Ureter (tissue), 1 donor: ENCODE measurements at places on chromosomes 4 and X. TPM values are rescaled to one million over a fixed set of nuclear protein-coding genes. Genes with fewer than 3 reads are reported as not detected.
A peak's percentile ranks its signal among the peaks of the same experiment; 100 is the strongest.

GRCh38 chr4:55754754-55755350 is 64.7 kb upstream of the EXOC1L start:
- DNase-seq: no peak

GRCh38 chr4:140679576-140679975 is 76.6 kb downstream of the TBC1D9 start:
- DNase-seq: no peak

DNA sequence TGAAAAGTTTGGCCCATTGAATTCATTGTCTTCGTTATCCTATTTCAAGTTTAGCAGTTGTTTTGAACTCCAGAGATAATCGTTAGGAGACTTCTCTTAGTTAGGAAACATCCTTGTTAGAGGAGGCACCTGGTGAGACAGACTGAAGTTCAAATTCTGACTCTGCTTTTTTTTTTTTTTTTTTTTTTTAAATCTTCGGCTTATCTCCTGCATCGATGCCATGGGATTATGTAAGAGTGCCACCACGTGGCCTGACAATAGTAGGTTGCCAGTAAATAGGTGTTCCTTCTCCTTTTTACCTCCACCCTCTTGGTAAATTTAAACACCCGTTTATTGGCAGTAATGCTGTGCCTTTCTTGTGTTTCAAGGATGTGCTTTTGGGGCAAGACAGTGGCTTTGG is 149.3 kb downstream of the SOWAHB start:
- DNase-seq: no peak

DNA sequence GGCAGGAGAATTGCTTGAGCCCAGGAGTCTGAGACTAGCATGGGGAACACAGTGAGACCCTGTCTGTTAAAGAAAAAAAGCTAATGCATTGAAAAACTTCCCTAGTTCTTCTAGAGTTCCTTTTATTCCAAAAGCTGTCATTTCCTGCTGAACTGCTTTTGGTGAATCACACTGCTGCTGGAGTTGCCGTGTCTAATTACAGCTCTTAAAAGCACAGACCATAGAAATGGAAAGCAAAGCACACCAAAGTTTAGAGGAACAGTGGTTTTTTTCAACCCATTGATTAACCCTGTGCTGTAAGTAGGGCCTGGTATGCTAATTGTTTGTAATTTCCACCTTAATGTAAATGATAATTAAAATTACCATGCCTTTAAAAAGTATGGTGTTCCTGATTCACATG is 52.4 kb downstream of the SEPTIN11 start:
- no peak for DNase-seq

DNA sequence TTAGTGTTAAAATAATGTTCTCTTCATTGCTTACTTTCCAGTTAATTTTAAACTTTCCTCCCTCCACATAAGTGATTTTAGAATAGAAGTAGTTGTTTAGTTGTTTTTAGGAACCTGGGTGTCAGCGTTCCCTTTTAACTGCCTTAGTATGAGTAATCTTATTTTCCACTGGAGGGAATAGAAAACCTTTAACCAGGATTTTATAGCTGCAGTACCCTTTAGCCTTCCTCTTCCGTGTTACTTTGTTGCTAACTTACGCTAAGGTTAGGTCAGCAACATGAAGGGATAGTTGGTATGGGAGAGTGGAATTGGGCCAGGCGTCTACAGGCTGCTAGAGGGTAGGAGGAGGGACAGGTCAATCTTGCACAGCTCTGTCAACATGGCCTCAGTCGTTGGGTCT is 31.5 kb downstream of the SMS start:
- DNase-seq: no peak

- no peak for DNase-seq
Observed at GRCh38 chr4:187370918-187371317, 624.7 kb upstream of the ZFP42 start.

- no peak for DNase-seq
Observed at GRCh38 chr4:78441756-78442155, 109.8 kb upstream of the ANXA3 start.

GRCh38 chrX:23505531-23506303 is 161.6 kb upstream of the PRDX4 start:
- DNase-seq: no peak

GRCh38 chr4:2333916-2334644 is 72.2 kb upstream of the MXD4 start:
- DNase-seq: peak; percentile 34

- DNase-seq: no peak
Observed at GRCh38 chr4:17657090-17657489, 42.6 kb downstream of the MED28 start.

DNA sequence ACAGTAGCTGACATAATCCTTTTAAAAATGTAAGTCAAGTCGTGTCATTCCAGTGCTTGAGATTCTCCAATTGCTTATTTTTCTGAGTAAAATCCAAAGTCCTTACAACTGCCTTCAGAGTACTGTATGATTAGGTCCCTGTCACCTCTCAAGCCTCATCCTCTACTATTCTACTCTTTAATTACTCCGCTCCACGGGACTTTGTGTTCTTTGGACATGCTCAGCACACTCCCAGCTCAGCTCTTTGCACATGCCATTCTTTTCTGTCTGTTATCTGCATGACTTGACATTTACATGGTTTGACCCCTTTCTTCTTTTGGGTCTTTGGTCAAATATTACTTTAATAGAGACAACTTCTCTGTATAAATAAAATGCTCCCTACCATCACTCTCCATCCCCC is 15.1 kb downstream of the FAM47E start:
- DNase-seq: no peak

DNA sequence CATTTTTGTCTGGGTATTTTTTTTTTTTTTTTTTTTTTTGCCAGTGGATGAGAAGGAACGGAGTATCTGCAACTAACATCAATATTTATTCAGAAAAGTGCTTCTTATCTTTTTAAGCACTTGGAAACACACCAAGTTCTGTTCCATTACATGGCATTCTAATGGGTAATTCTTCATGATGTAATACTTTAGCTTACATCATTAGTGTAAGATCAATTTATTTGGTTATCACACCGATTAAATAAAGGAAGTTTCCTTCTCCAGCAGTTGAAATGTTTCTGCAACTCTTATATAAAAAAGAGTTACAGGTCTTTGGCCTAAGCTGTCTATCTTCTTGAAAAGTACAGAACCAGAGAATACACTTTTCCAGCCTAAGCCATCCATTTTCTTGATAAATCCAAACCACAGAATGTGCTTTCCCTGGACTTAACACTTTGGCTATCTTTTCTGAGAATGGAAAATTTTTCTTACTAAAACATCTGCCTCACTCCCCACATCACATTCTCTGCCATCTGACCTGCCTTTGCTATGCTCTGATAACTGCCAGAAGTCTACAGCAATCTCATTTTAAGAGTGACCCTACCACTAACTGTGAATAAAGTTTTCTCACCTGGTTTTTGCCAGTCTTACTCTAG is 191.9 kb upstream of the MAB21L2 start:
- no peak for DNase-seq

DNA sequence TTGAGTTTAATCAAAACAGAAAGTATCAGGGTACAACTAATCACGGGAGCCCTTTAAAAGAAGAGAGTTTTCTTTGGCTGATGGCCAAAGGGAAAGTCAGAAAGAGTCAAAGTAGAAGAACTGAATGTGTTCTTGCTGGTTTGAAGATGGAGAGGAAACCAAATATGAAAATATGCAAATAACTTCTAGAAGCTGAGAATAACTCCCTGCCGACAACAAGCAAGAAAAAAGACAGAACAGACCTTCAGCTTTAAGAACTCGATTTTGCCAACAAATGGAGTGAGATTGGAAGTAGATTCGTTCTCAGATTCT is 903.8 kb downstream of the STIM2 start:
- no peak for DNase-seq

GRCh38 chrX:16836371-16836770 is 33.8 kb downstream of the RBBP7 start:
- DNase-seq: peak; percentile 47

GRCh38 chr4:111678908-111679307 is 466.3 kb upstream of the FAM241A start:
- no peak for DNase-seq

DNA sequence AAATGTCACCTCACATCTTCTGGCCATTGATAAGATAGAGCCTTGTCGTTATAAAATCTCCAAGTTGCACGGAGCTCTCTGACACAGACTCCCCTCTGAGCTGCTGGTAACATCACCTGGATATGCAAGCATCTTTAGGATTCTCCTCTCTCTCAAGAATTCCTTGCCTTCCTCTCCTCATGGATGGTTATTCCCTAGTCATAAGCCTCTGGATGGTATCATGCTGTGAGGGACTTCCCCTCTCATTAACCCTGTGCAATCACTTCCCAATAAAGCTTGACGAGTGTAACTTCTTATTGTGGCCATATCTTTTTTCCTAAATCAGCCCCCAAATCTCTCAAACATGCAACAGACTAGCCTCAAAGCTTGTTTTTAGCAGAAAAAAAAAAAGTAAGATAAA is 1057.0 kb upstream of the SLIT2 start:
- DNase-seq: no peak

GRCh38 chr4:93199492-93199891 is 629.1 kb upstream of the ATOH1 start:
- DNase-seq: no peak

DNA sequence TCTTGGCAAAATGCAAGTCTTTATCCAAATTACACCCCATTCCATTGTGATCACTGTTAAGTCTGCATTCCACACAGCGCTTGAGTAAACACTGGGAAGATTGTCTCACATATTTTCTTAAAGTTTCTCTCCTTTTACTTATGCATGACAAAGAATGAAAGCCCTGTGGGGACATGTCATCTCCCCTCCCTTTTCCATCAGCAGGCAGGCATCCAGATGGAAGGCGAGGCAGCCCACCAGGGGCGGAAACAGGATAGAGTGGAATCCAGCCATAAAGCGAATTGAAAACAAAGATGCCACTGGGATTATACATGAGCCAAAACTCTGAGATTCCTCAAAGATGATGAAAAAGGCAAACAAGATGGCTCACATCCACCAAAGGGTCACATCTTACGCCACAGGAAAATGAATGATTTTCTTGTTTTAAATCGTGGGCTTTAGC is 78.2 kb downstream of the AFAP1 start:
- no peak for DNase-seq

GRCh38 chrX:115625572-115626301 is 64.8 kb downstream of the PLS3 start:
- no peak for DNase-seq

- no peak for DNase-seq
Observed at GRCh38 chrX:78517124-78517523, 142.0 kb downstream of the RTL3 start.

- DNase-seq: no peak
Observed at GRCh38 chrX:47707031-47707780, 48.2 kb upstream of the UXT start.

DNA sequence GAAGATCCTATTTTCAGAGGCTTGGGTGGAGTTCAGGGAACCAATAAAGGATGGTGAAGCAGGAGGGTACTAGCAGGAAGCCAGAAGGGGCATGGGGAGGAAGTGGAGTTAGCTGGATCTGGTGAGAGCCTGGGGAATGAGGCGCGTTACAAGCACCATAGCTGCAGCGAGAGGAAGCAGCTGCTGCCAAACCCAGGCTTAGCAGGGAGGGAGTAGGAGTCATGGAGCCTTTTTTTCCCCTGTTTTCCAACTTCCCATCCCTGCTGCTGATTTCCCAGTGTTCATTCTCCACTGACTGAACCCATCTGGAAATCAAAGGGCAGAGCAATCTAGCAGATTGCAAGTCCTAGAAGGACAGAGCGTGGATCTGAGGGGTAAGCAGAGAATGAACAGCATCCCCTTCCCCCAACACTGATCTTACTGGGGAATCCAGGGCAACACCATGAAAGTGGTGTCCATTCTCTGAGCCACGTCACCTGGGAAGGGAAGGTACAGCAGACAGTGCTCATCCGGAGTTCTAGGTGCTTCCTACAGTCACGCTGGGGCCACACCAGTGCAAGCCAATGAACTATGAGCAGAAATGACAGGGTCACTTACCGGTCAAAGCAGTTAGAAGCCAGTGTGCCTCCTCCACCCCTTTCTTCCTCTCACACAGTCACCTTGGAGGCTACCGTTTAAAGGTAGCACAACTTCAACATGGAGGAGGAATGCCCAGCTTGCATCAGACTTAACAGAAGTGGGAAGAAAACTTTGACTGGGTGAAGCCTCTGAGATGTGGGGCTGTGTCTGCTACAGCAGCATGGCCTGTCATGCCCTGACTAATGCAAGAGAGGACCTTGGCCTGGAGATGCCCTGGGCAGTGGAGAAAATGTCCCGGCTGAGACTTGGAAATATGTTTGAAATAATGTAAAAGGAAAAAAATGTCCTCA is 36.7 kb downstream of the SMIM20 start:
- DNase-seq: no peak

- no peak for DNase-seq
Observed at GRCh38 chr4:184616633-184617551, 32.4 kb downstream of the CASP3 start.

- DNase-seq: no peak
Observed at GRCh38 chr4:172698256-172698655, 470.4 kb upstream of the GALNT7 start.

GRCh38 chrX:96556886-96557285 is 127.8 kb upstream of the DIAPH2 start:
- no peak for DNase-seq

DNA sequence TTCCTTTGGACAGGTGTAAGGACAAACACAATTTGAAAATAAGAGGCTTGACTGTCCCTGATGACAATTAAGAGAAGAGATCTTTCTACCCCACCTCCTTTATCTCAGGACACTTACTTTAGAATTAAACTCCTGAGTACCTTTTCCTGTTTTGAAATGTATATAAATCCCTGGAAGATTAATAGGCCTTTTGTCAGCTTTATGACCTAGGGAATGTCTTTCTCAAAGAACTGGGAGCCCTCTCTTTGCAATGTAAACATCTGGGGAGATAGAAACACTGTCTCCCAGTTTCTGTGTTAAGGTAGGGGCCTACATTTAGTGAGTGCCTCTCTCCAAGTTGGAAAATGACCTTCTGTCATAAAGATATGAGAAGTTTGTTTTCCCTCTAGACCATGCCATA is 31.7 kb downstream of the AGA start:
- no peak for DNase-seq

DNA sequence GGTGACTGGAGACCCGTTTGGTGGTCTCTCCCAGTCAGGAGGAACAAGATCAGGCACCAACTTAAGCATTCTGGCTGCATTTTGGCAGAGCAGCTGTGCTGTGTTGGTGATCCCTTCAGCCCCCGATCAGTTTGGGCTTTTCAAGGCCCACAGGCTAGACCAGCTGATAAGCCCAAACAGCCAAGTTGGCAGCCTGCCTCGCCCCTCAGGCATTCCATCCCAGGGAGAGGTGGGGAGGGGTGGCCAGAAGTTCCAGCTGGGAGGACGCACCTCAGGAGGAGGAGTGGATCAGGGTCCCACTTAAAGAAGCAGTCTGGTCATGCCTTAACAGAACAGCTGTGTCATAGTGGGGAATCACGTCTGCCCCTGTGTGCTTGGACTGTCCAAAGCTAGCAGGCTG is 105.8 kb downstream of the CHIC1 start:
- no peak for DNase-seq

Gene GATB
- 17.5 TPM for total RNA-seq

Gene TMEM175
- 39.1 TPM for total RNA-seq

Gene AADAT
- 9.1 TPM for total RNA-seq

Gene GATA1
- total RNA-seq: not detected

Gene ZFP92
- 1.1 TPM for total RNA-seq

Gene PCSK1N
- 4.5 TPM for total RNA-seq

Gene TLR7
- 1.0 TPM for total RNA-seq

Gene FAM156B
- total RNA-seq: 34.3 TPM

Gene TBCK
- total RNA-seq: 64.5 TPM

Gene XK
- 4.9 TPM for total RNA-seq

Gene CSAG1
- not detected for total RNA-seq

Gene ARHGAP24
- 11.2 TPM for total RNA-seq

Gene SPANXA1
- not detected for total RNA-seq

Gene COX7B2
- not detected for total RNA-seq

Gene PRKG2
- 4.7 TPM for total RNA-seq

Gene SATL1
- not detected for total RNA-seq

Gene IL2
- total RNA-seq: 0.99 TPM
